ENCODE measurements at places on chromosomes 1 and 21.

- DNase-seq = no peak
Measured at GRCh38 chr1:226063977-226064815, 1.7 kb downstream of the H3-3A start.

DNA sequence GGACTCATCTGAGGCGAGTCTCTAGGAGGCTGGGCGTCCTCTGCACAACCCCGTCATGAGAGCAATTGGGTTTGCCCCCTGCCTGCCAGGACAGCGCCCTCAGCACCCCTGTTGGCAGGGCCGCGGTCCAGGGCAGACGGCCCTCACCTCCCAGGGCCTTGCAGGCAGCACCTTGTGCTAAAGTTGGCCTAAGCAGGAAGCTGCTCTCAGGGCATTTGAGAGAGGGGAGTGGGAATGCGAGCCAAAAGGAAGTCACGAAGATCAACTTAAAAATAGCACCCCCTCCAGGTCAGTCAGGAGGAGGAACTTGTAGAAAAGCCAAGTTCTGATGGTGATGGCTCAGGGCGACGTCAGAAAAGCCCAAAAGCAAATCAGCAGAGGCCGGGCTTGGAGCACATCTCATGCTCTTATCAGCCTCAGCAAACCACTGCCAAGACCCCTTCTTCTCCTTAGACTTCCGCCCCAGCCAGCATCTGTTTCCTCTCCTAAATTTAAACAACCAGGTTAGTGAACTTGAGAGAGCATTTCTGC lies 12.6 kb upstream of the ADORA3 start:
- DNase-seq = peak; percentile 8

GRCh38 chr21:8997011-8997440 lies 1524.4 kb upstream of the TPTE start:
- no peak for DNase-seq

- DNase-seq = no peak
Measured at GRCh38 chr1:213296558-213296957, 245.5 kb downstream of the RPS6KC1 start.

GRCh38 chr1:25527946-25528595 lies 15.3 kb upstream of the LDLRAP1 start:
- DNase-seq = no peak

GRCh38 chr1:109312978-109313775 lies 6.4 kb upstream of the MYBPHL start:
- no peak for DNase-seq

DNA sequence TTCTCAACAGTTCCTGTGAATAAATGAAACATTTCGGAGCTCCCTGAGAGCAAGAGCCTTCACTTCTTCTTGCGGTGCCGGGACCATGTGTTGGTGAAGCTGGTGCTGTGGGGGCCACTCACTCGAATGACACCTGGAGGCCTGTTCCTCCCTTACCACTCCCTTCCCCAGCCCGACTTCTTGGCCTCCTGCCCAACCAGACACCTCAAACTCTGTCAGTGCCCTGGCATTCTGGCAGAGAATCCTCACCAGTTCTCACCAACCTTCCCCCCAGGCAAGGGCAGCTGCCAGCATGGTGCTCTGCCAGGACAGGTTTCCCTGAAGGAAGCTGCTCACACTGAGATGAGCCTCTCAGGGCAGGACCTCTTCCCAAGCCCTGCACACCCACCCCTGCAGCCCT lies 68.3 kb downstream of the MPZL1 start:
- peak; percentile 87 for DNase-seq

- no peak for DNase-seq
Measured at GRCh38 chr1:93904228-93904627, 5.0 kb downstream of the GCLM start.

- no peak for DNase-seq
Measured at GRCh38 chr1:219371471-219371870, 197.8 kb downstream of the LYPLAL1 start.

GRCh38 chr1:12049616-12050015 lies 13.5 kb upstream of the TNFRSF8 start:
- no peak for DNase-seq

- no peak for DNase-seq
Measured at GRCh38 chr1:39988618-39989343, 33.8 kb downstream of the MFSD2A start.

DNA sequence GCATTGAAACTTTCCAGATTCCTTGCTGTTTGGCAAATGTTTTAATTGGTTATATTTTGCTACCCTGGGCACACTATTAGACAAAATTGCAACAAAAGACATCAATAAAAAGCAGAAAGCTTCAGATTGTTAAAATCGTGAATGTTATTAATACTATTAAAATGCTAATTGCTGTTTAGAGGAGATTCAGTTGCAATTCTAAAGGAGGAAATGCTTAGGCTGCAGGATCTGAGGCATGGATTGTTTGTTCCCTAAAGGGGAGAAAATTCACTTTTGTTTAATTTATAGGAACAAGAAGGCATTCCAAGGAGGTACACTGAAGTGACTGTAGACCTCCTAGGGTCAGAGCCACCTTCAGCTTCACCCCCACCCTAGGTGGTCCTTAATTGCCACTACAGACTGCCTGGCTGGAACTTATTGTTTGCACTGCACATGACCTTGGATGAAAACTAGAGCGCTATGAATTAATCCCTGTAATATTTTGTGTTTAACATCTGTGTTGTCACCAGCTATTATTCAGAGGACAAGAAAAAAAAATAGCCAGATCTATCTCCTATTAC lies 1266.9 kb upstream of the ADGRL2 start:
- DNase-seq = no peak

DNA sequence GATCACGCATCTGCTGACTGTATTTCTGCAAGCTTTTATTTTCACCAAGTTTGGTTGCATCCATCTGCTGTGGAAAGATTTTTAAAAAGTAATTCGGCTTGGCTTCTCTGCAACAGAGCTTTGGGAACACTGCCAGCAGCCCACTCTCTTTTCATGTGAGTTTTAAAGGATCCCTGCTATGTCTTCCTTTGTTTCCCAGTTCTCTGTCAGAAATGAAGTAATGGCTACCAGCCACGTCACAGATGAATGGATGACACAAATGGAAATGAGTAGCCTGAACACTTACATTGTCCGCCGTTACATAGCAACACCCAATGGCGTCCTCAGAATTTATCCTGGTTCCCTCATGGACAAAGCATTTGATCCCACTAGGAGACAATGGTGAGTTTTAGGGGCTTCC lies 80.6 kb upstream of the RAVER2 start:
- DNase-seq = no peak

DNA sequence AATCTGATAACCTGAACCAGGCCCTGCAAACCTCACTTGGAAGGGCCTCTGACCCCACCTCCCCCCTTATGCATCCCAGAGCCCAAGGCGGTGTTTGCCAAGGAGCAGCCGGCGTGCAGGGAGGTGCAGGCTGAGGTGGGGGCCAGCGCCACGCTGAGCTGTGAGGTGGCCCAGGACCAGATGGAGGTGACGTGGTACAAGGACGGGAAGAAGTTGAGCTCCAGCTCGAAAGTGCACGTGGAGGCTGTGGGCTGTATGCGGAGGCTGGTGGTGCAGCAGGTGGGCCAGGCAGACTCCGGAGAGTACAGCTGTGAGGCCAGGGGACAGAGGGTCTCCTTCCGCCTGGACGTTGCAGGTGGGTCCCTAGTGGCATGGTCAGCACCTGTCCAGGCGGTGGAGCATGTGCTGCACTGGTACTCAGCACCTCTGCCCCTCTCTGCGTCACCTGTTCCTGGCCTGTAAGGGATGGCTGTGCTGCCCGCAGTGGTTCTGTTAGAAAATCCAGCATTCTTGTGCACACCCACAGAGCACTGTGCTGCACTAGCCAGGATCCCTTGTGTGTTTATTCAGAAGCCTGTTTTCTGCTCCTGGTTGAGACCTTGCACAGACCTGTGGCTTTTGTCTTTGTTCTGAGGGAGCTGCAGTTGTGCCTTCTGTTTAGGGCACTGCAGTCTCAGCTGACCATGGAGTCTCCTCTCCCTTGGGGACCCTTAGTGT lies 11.6 kb downstream of the OBSCN start:
- DNase-seq = no peak

- no peak for DNase-seq
Measured at GRCh38 chr1:66480162-66480561, 53.8 kb upstream of the SGIP1 start.

DNA sequence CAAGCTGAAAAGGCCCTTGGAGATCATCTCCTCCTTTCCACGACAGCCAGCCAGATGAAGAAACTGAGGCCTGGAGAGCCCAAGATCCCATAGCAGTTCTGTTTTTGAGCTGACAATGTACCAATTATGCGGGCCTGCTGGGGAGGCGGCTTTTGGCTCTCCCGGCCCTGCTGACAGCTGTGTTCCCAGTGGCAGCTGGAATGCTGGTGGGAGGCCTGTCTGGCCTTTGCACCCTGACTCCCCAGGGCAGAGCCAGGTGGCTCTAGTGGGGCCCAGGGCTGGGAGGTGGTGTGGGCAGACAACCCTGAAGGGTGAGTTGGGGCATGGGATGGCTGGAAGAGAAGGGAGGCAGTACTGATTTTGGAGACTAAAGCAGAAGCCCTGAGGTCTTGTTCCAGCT lies 30.7 kb upstream of the WASF2 start:
- no peak for DNase-seq

GRCh38 chr1:168623003-168623828 lies 46.8 kb downstream of the XCL1 start:
- peak; percentile 35 for DNase-seq

DNA sequence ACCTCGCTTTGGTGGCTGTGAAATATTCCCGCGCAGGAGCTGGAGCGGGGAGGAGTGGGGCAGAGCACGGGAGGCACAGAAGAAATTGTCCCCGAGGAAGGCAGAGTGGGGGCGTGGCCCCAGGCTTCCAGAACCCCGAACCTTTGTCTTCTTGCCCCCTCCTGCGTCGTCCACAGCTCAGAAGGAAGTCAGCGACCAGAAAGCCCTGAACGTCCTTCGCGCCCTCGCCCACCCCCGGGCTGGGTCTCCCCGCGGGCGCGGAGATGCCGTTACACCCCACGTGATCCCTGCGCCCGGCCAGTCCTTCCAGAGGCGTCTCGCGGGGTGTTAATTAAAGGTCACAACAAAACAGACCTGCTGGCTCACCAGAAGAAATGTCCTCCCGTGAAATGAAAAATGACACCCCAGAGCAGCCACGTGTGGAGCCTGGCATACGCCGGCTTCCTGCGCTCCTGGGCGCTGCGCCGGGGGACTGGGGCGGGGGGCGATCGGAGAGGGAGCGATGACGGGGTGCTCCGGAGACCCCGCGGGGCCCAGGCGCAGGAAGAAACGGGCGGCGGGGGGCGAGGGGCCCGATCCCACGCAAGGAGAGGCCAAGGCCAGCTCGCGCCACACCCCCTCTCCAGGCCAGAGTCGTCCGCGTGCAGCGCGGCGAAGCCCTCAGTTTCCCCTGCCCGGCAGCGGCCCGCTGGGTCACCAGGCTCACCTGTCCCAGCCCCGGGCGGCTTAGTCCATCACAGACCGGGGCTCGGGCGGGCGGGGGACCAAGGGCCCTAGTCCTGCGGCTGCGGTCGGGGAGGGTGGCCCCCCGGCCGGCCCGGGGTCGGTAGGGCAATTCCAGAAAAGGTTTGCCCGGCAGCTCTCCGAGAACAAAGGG lies 995 bp upstream of the KIF26B start:
- peak; percentile 5 for DNase-seq

DNA sequence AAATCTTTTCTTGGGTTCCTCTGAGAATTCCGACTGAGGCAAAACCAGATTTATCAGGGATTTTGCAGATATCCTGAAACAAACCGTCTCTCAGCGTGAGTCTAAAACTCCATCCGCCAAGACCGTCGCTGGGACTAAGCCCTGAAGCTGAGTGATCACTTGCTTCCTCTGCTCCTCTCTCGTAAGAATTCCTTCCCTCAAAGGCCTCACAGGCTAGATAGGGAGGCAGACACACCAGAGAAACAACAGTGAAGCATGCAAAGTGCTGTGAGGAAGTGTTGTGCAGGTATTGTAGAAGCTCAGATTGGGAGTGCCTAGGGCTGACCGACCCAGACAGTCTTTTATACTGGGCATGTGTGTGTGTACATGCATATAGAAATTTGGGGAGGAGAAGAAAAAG lies 119.1 kb downstream of the RGS7 start:
- no peak for DNase-seq

DNA sequence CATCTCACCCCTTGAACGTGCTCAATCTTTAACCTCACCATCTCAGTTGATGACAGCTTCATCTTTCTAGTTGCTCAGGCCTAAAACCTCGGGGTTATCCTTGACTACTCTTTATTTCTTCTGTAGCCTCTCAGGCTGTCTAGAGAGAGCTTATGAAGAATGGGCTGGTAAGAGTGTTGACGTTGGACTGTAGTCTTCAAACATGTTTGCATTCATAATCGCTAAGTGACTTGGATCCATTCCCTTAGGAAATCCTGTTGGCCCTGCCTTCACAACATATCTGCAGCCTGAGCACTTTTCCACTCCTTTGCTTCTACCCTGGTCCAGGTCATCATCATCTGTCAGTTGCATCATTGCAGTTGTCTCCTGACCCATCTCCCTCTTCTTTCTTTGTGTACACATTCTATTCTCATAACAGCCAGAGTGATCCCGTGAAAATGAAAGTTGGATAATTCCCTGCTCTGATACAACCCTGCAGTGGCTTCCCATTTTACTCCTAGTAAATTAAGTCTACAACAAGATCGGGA lies 10.5 kb downstream of the UCK2 start:
- DNase-seq = no peak

DNA sequence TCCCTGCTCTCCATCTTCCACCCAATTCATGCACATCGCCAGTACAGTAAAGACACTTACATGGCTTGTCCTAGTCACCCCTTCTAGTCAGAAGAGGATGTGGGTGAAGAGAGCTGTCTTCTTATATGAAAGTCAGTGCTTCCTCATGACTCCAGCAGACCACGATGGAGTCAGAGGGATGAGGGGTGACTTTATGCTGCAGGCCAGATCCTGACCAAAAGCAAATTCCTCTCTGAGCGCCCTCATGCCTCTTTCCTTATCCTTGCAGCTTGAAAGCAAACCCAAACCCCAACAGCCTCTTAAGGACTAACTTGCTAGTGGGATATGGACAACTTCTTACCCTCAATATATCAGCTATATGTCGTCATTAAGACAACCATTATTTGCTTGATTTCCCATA lies 348.2 kb upstream of the DUSP10 start:
- DNase-seq = no peak

DNA sequence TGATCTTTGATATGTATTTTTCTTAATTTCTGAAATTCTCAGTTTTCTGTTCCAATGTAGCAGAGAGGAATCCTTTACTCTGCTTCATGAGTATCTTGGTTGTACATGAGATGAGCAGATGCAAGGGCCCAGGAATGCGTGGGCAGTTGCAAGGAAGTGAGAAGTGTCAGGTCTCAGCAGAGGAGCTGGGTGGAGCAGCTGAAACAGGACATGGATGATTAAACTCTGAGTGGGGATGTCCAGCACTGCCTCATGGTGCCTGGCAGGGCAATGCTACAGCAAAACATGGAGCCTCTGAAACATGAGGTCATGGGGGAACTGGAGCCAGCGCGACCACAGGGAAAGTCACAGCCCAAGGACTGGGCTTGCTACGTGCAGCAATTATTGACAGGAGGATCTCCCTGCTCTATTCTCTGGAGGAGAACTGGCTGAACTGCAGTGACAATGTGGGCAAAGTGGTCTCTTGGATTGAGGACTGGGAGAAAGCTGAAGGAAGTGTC lies 48.4 kb downstream of the COLGALT2 start:
- DNase-seq = peak; percentile 5

DNA sequence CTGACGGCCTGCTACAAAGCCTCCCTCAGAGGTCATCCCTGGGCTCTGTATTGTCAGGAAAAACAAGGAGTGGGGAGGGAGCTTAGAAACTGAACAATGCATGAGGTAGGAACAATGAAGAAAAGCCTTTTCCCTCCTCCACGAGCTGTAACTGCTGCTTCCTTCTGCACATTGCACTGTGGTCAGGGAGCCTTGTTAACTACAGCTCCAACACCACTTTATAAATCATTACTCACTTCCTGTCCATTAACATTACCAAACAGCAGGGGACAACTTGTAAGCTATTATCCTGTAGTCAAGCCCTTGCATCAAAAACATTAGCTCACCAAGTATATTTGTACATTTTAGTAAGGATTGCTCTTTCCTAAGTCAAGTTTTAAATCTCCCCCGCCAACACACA lies 336.0 kb upstream of the NR5A2 start:
- DNase-seq = peak; percentile 89
